ENCODE measurements at places on chromosomes 12 and 14. TPM values are rescaled to one million over a fixed set of nuclear protein-coding genes. Genes with fewer than 3 reads are reported as not detected.

DNA sequence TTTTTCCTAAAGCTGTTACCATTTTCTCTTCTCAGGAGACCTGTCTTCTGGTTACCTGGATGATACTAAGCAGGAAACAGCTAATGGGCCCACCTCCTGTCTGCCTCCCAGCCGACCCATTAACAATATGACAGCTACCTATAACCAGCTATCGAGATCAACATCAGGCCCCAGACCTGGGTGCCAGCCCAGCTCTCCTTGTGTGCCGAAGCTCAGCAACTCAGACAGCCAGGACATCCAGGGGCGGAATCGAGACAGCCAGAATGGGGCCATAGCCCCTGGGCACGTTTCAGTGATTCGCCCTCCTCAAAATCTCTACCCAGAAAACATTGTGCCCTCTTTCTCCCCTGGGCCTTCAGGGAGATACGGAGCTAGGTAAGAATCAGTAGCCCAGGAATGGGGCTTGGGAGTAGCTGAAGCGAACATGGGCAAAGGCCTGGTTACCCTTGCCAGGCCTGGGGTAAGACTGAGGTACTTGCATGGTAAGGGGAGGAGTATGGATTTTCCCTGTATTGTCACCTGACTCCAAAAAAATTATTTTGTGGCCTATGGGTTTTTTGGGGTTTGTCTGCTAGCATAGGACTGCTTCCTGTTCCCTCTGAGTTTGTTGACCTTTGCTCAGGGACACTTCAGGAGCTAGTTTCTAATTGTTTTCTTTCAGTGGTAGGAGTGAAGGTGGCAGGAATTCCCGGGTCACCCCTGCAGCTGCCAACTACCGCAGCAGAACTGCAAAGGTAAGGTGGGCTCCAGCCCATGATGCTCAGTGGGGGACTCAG lies 26.6 kb downstream of the TRAFD1 start:
- peak; percentile 21 for DNase-seq

DNA sequence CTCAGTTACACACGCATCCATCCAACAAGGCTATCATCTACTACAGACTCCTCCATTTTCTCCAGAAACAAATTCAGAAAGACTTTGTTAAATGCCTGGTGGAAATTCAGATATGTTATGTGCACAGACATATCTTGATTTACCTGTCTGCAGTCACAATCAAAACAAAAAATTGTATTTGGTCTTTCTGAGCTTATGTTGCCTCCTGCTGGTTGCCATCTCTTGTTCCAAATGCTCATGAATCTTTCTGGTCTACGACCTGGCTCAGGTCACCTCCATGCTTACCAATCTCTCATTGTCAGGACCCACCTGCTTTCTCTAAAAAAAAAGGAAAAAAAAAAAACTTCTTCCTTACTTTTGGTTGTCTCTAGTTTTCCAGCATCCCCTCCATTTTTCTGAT lies 169.2 kb upstream of the PLXNC1 start:
- DNase-seq = no peak

DNA sequence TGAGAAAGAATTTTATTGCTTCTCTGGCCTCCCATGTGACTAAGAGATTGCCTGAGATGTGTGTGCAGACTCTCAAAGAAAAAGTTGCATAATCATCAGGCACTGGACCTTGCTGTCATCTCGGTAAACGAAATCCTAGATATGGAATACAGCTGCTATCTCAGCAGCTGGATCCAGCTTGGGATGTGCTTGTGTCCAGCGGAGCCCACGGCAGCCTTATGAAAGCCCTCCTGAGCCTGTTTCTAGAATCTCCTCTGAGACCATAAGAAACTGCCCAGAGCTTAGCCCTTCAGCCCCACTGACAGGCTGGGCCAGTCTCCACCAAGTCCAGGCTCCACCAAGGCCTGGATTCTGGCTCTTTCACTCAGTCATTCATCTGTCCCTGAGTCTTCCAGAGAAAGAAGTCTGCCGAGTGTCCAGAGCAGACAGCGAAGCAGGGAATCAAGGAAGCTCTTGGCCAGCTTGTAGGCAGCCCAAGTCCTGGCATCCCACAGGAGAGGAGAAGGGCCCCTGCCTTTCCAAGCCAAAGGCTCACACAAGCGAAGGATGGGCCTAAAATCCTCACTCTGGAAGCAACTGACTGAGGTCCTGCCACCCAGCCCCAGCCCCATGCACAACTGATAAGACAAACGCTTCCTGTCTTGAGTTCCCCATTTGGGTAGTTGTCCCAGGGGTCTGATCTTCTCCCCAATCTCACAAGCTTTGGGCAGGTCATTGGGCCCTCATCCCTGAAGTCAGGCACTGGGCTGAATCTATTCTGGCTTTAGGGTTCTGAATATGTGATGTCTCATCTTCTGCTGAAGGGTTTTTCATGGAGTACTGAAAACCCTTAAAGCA lies 97.8 kb downstream of the SEC23A start:
- no peak for DNase-seq

- no peak for DNase-seq
These were observed 1276.3 kb downstream of the TMEM121 start for GRCh38 chr14:106802413-106803364.

GRCh38 chr12:116719731-116720528 lies 17.9 kb downstream of the SPRING1 start:
- no peak for DNase-seq

DNA sequence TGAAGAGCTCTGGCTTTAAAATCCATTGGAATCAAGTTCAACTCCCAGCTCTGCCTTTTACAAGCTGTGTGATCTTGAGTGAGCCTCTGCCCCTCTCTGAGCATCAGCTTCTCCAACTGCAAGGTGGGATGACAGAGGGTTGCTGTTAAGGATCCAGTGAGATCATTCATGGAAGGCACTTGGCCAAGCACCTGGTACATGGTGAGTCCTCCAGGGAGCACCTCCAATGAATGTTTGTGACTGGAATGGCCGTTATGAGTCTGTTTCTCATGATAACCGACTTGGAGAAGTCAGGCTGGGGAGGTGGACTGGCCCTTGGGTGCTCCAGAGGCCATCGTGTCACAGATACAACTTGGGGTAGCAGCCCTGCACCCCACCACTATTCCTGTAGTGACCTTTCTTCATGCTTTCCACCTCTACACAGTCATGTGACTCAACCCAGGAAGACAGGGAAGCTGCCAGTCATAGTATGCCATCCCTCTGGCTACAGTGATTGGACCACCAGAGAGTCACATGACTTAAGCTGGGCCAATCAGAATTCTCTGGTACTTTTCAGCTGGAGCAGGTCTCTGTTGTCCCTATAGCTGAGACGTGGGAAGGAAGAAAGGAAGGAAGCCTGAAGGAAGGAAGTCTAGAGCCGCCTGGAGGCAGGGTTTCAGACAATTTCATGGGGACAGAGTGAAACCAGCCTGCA lies 146.5 kb upstream of the MYL2 start:
- DNase-seq = no peak

DNA sequence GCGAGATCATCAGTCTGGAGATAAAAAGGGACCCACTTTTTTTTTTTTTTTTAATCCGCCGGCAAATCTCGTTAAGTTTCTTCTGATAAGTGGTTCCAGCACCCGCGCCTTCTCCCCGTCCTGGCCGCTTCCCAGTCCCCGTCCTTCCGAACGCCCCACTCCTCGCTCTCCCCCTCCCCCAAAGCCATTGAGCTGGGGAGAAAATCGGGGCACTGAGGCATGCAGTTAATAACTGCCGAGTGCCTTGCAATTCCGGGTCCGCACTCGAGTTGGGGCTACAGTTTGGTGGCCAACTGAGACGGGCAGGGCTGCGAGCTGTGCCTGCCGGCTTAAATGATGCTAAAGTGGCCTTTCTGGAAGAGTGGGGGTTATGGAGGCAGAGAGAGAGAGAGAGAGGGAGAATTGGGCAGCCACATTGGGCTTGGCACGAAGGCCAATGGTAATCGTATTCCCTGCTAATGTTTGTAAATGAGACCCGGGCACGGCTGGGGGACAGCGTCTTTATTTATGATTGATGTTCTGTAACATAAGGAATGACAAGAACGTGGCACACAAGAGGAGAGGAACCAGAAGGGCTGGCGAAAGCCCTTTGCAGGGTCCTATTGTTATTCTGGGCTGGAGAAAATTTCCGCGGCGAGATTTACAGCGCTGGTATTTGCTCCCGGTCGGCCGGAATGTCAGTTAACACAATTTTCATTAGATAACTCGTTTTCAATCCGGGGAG lies 115.4 kb upstream of the MYL2 start:
- no peak for DNase-seq

- no peak for DNase-seq
These were observed 116.1 kb downstream of the SCARB1 start for GRCh38 chr12:124747426-124748161.

DNA sequence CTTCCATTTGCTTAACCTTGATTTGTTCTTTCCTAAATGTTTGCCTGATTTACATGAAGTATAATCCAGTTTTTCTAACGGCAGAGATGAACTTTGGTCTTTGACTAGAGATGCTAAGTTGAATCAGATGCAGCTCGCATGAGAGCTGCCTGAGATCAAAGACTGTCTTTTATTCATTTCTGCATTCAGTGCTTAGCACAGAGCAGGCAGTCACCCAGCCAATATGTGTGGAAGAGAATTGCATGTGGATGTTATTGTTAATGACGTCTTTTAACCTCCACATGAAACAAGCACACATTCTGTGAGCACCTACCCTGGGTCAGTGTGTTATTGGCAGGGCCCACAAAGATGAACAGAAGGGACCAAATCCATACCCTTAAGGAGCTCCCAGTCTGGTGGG lies 99.2 kb downstream of the SLC5A8 start:
- DNase-seq = no peak

DNA sequence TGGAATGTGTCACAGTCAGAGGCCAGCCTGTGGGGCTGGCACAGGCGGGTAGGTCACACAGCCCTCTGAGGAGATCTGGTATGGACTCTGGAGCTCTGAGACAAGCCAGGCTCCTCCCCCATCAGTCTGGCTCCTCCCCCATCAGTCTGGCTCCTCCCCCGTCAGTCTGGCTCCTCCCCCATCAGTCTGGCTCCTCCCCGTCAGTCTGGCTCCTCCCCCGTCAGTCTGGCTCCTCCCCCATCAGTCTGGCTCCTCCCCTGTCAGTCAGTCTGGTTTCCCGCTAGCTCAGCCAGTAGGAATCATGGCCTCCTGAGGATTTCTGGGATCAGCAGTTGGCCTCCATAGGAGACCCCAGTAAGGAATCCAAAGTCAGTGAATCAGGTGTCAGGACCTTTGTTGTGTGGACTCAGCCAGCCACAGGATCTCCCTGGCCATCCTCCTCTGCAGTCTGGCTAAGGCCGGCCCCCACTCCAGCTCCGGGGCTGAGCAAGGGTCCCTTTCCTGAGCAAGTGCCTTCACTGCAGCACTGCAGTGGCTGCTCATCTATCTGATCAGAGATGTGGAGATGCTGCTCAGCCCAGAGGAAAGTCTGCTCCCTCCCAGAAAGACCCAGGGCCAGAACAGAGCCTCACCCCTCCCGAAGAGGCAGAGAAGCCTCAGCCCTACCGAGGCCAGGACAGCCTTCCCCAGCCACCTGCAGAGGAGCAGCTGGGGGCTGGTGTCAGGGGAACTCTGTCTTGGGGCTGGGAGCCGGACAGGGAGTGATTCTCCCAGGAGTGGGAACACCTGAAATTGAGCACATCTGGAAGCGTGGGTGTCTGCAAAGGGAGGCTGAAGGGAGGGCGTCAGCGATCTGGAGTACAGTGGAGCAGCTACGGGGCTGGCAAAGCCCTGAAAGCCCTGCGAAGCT lies 35.7 kb downstream of the IQSEC3 start:
- DNase-seq = no peak

GRCh38 chr12:45458854-45459807 lies 243.2 kb downstream of the ANO6 start:
- no peak for DNase-seq

- no peak for DNase-seq
These were observed 32.6 kb downstream of the RESF1 start for GRCh38 chr12:31991815-31992214.

GRCh38 chr14:103126873-103127304 lies 3.6 kb downstream of the TNFAIP2 start:
- peak; percentile 79 for DNase-seq

DNA sequence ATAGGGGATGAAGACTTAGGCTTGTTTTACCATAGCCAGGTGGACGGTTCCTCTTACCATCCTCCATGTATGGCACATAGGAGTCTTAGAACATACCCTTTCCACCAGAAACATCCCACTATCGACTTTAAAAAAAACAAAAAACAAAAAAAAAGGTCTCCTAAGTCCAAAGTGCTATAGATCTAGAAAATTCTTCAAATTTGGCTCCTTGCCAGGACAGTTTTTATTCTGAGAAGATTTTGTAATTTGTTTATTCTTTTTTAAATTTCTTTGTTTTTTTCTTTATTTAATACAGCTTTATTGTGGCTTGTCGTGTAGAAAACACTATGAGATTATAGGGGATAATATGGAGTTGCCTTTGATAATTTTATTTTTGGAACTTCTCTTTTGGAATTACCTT lies 197.7 kb downstream of the NUBPL start:
- DNase-seq = no peak

DNA sequence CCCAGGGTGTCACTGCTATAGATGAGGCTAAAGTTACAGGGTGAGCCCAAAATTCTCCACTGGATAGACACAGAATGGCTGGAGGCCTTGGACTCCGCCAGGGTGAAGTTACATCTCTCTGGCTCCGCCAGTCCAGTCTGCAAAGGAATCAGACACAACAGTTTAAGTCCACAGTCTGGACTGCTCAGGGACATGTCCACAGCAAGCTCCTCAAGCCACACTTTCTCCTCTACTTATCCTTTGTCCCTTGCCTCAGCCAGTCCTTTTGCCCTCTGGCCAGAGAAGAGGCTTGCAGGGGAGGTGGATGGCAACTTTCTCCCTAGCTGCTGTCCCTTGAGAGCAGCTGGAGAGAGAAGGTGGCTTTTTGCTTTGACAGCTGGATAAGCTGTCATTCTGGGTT lies 28.0 kb downstream of the PTPRB start:
- DNase-seq = no peak

DNA sequence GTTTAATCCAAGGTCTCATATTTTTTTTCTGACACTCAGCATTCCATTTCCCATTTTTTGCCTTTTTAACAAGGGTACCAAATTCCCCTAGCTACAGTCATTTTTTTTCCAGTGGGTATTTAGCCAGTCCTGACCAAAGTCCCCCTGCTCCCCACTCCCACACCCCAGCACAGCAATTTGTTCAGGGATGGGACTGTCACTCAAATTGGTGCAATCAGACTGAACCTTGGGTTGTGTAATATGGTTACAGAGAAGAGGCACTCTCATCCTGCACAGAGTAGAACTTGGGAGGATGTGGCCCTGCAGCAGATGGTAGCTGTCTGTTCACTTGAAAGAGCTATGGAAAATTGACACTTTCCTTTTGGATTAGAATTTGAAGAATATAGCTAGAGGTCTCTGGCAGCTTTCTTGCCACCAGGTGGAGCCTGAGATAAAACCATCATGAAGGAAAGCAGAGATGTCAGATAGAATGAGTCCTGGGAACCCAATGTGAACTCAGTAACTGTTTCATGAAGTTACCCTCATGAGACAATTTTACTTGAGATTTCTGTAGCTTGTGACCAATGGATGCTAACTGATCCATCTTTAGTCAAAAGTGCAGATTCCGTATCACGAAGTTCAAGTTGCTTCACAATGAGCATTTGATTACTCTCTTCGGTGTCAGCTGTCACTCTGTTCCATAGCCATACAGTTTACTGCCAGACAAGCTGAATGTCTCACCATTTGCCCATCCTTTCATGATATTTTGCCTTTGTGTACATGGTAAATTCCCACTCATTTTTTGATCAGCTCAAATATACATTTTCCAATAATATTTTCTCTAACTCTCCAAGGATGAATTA lies 394.0 kb upstream of the SYT1 start:
- no peak for DNase-seq

Gene C12orf50
- 0.48 TPM for total RNA-seq

Gene EPYC
- total RNA-seq = not detected

Gene STYK1
- total RNA-seq = 1.2 TPM

Gene FAM186B
- 0.23 TPM for total RNA-seq

Gene BATF
- 2.6 TPM for total RNA-seq

Gene ZC2HC1C
- 2.0 TPM for total RNA-seq

Gene SLC41A2
- 106 TPM for total RNA-seq

Gene LRP6
- 36.5 TPM for total RNA-seq
